ENCODE measurements at places on chromosomes 1 and 21.

GRCh38 chr1:167878372-167879160 lies 35.4 kb downstream of the ADCY10 start:
- no peak for DNase-seq

- DNase-seq, result no peak
These were observed 44.5 kb downstream of the SLC2A1 start for GRCh38 chr1:42914092-42914627.

- no peak for DNase-seq
These were observed 22.7 kb downstream of the COL6A2 start for GRCh38 chr21:46120301-46121285.

DNA sequence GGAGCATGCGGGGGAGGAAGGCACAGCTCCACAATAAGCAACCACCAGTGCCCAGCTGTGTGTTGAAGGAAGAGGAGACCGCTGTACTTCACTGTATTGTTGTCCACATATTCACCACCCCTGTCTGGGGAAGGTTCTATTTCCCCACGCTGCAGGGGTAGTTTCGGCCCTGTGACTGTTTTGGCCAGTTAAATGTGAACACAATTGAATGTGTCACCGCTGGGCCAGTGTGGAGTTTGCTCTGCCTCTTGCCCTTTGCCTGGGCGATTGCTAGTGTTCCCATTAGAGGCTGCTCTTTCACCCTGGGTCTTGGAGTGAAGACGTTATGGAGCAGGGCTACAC lies 32.6 kb downstream of the UBE4B start:
- DNase-seq, result no peak

DNA sequence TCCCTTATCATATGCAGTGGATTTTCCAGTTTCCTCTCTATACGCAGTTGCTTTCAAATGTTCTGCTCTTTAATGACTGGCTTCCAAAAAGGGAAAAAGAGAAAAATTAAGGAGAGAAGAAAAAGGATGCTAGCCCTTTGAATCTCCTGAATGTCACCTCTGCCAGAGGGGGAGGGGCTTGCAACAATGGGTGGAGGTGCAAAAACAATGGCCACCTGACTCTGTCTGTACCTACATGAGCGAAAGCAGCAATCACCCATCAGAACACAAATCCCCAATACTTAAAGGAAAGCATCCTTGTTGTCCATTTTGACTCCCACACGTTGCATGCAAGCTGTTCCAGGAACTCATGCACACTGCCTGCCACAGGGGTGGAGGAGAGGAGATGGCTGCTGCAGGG lies 61.2 kb downstream of the CCDC30 start:
- no peak for DNase-seq

DNA sequence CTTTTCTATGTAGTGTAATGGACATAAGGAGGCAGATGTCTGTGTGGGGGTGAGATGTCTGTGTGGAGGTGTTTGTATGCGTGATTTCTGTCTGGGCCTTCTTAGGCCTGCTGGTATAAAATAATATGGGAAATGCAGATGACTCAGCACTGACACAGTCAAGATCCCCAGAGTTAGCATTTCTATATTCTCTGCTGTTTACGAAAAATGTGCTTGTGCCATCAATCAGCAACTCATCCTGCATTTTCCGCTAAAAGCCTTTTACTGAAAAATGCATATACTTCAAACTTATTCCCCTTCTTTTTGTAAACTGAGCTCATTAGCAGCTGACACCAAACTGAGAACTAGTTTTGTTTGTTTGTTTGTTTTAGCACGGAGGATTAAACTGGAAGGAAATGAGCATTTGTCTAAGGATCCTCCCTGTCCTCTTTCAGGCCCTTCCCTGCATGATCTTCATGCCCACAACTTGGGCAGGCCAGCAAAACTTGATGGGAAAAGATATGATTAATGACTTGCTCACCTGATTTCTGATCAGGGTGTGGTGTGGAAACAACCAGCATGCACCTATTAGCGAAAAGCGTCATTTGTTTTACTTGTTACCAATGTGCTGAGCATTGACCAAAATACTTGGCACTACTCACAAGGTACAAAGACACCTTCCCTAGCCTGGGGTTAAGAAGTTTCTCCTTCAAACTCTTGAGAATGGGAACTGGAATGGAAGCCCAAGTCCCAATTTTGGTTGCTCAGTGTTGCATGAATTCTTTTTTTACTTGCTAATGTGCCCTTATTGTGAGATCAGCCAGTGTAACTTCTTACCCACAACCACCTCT lies 77.4 kb downstream of the NDUFS5 start:
- DNase-seq, result no peak

- DNase-seq, result no peak
These were observed 45.1 kb upstream of the GUCA2A start for GRCh38 chr1:42209526-42210251.
